ENCODE measurements at places on chromosomes 13 and 19.

DNA sequence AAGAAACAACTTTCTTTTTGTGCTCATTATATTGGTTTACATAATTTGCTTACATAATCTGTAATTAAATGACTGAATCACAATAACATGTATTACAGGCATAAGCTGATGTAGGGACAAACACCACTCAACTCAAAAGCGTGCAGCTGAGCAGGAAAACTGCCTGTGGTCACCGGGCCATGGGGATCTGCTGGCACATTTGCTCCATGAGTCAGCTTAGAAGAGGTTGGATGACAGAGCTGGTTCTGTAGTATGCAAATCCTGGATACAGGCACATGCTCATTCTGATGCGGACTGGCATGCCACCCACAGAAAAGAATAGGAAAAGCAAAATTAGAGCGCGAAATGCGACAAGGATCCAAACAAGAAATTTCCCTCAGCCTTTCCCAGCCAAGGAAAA is 128.6 kb downstream of the USP12 start:
- DNase-seq, result no peak

- DNase-seq, result no peak
Observed at GRCh38 chr13:111973605-111974340, 93.2 kb upstream of the SOX1 start.

DNA sequence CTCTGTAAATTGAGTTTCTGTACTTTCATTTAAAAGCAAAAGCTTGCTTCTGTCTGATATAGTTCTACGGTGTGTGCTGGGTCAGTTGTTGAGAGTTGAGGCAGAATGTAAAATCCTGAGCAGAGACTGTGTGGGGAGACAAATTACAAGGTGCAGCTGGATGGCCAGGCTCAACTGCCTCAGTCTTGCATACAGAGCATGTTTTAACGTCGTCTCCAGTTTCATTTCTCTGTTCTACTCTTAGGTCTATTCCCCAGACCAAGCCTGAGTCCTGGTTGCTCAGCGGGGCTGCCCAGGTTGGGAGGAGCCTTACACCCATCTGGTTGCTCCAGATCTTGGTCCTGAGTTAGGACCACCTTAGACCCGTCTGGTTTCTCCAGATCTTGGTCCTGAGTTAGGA is 54.4 kb upstream of the MEDAG start:
- DNase-seq, result no peak

DNA sequence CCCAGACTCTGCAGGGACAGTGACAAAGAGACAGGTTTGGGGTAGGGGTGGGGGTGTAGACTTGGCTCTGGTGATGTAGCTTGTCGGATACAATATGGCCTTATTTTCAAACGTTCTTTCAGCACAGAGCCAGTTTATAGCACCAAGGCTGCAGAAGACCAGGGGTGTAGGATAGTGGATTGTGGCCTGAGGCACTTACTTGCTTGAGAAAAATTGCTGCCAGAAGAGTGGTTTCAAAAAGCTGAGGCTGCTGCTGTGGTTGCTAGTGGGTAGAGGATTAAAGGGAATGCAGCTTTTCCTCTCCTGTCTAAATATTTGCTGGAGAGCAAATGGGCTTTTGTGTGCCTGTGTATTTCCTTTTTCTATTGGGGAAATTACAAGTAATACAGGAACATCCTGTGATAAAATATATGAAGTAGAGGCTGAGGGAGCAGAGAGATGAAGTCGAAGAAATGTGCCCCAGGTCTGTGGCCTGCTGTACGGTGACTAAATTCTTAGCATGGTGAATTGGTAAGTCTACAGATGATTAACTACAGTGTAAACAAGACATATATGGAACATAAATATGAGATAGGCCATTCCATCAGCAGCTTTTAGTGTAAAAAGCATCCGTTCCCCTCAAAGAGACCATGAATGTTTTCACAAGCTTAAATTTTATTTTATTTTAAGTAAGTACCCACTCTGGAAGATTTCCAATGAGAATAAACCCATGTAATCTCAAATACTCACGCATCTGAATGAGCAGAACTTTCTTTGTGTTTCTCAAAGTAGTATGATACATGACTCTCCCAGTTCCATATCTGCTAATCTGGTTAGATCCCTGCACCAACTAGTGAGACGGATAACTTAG is 112.9 kb downstream of the LRCH1 start:
- DNase-seq, result no peak

GRCh38 chr13:42153199-42154113 is 105.0 kb downstream of the DGKH start:
- DNase-seq, result no peak

Data from NK-92 treated with Interleukin-12 subunit alpha and Interleukin-12 subunit beta, amount 100 ng/mL, for 24 hours (cell line).